ENCODE measurements at places on chromosomes 2 and 18.

GRCh38 chr2:230913406-230914143 is 11.5 kb downstream of the GPR55 start:
- no peak for DNase-seq

DNA sequence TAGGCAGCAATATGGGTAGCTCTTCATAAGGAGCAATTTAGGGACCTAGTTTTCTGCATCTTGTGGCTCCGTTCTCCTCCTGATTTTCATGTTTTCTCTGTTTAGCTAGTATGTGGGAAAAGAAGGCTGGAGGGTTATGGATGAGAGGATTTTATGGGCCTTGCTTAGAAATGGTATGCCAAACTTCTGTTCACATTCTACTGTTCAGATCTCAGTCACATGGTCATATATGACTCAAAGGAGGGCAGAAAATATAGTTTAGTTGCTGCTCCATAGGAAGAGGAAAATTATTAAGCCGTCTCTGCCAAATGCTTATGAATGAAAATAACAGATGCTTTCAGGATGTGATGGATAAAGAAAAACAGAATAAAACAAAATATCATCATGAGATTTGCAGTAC is 361.8 kb upstream of the CWC22 start:
- DNase-seq, result no peak

DNA sequence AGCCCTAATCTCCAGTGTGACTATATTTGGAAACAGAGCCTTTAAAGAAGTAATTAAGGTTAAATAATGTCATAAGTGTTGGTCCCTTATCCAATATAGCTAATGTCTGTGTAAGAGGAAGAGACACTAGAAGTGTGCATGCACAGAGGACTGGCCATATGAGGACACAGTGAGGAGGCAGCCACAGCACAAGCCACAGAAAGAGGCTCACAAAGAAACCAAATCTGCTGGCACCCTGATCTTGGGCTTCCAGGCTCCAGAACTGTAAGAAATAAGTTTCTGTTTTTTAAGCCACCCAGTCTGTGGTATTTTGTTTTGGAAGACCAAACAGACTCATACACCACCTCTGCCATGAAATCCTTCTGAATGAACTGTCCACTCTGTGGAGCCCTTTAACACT is 186.4 kb upstream of the SLC39A10 start:
- no peak for DNase-seq

DNA sequence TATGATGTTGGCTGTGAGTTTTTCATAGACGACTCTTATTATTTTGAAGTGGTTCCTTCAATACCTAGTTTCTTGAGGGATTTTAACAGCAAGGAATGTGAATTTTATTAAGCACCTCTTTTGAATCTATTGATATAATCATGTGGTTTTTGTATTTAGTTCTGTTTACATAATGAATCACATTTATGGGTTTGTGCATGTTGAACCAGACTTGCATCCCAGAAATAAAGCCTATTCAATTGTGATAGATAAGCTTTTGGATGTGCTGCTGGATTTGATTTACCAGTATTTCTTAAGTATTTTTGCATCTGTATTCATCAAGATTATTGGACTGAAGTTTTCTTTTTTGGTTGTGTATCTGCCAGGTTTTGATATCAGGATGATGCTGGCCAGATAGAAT is 131.6 kb upstream of the SCN7A start:
- no peak for DNase-seq

DNA sequence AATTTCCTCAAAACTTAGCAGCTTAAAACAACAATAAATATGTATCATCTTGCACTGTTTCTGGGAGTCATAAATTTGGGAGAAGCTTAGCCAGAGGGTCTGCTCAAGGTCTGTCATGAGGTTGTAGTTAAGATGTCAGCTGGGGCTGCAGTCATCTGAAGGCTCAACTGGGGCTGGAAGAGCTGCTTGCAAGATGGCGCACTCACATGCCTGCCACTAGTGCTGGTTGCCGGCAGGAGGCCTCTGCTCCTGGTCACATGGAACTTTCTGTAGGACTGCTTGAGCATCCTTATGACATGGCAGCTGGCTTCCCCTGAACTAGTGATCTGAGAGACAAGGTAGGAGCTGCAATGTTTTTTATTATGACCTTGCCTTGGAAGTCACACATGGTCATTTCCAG is 215.5 kb upstream of the HAAO start:
- DNase-seq, result no peak

DNA sequence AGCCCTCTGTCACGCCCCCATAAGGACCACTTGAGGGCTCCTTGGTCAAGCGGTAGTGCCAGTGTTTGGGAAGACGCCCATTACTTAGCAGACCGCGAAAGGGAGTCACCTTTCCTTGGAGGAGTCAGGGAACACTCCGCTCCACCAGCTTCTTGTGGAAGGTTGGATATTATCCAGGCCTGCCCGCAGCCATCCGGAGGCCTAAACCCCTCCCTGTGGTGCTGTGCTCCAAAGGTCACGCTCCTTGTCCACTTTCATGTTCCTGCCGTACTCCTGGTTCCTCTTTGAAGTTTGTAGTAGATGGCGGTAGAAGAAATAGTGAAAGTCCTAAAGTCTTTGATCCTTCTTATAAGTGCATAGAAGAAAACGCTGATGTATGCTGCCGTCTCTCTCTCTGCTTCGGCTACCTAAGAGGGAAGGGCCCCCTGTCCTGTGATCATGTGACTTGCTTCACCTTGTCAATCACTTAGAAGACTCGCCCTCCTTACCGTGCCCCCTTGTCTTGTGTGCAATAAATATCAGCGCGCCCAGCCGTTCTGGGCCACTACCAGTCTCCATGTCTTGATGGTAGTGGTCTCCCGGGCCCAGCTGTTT is 1.7 kb upstream of the CATIP start:
- DNase-seq, result no peak

GRCh38 chr2:69434753-69435152 is 2.5 kb downstream of the NFU1 start:
- no peak for DNase-seq

GRCh38 chr2:215796140-215796855 is 217.1 kb downstream of the MREG start:
- no peak for DNase-seq

DNA sequence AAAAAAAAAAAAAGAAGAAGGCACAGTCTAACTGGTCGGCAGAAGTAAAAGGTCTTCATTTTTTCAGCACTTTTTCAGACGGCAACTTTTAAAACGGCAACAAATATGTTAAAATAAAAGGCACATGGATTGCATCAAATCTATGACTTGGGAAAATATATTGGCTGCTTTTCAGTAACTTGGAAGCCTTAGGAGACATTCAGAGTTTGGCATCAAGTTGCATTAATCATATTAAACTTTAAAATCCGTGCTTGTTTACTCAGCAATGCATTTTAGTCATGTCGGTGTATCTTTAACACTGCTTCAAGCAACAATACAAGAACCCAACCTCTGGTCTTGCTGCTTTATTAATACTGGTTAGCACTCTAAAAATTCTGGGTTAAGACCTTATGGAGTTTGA is 111.1 kb downstream of the MEP1B start:
- DNase-seq, result no peak

- no peak for DNase-seq
These were observed 14.7 kb downstream of the ROCK2 start for GRCh38 chr2:11329776-11330175.

DNA sequence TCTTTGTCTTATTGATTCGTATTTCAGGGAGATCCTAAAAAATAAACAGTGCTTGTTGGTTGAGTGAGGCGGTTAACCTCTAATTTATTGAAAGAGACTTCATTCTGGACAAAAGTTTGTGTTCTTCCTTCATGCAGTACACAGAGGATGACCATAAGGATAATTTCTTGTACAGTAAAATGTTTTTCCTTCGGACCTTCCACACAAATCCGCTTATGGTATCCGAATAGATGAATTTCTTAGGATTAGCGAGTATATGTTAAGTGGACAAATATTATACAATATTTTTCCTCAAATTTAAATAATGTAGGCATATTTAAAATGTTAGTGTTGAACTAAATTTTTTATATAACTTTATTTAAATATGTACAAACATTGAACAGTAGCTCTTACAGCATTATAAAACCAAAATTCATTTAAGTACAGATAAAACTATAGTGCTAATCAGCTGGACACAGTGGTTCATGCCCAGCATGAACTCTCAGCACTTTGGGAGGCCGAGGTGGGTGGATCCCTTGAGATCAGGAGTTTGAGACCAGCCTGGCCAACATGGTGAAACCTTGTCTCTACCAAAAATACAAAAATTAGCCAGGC is 84.4 kb downstream of the LPIN1 start:
- no peak for DNase-seq
